ENCODE measurements at places on chromosomes 7 and 10.
A peak's percentile ranks its signal among the peaks of the same experiment; 100 is the strongest.

DNA sequence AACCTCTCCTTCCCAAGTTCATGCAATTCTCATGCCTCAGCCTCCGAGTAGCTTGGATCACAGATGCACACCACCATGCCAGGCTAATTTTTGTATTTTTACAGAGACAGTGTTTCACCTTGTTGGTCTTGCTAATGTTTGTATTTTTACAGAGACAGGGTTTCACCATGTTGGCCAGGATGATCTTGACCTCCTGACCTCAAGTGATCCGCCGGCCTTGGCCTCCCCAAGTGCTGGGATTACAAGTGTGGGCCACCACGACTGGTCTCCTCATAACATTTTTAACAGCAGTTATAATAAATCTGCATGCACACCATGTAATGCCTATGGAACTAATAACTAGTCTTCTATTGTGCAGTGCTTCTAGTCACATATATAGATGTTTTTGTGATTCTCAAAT is 123.8 kb upstream of the VKORC1L1 start:
- DNase-seq = no peak

GRCh38 chr10:106320078-106320477 is 844.4 kb downstream of the SORCS1 start:
- DNase-seq = no peak

- no peak for DNase-seq
Measured at GRCh38 chr10:132652936-132653590, 115.5 kb downstream of the INPP5A start.

- no peak for DNase-seq
Measured at GRCh38 chr10:59096631-59097030, 79.8 kb upstream of the PHYHIPL start.

DNA sequence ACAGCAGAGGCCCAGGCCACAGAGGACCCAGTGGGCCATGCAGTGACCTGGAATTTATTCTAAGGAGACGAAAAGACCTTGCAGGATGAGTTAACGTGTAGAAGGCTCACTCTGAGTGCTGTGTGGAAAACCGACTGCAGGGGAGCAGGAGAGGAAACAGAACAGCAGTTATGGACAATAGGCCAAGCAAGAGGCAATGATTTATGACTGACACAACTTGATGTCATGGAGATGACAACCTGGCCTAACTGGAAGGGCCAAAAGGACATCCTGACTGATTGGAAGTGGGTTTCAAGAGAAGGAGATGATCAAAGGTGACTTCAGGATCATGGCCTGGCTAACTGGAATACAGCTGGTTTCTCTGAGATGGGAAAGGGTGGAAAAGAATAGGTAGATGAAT is 70.2 kb upstream of the RAPGEF5 start:
- no peak for DNase-seq

- DNase-seq = no peak
Measured at GRCh38 chr10:92822060-92822634, 26.2 kb upstream of the EXOC6 start.

- DNase-seq = no peak
Measured at GRCh38 chr10:94316560-94316959, 46.2 kb downstream of the NOC3L start.

GRCh38 chr10:79310200-79310865 is 36.9 kb upstream of the PPIF start:
- no peak for DNase-seq

DNA sequence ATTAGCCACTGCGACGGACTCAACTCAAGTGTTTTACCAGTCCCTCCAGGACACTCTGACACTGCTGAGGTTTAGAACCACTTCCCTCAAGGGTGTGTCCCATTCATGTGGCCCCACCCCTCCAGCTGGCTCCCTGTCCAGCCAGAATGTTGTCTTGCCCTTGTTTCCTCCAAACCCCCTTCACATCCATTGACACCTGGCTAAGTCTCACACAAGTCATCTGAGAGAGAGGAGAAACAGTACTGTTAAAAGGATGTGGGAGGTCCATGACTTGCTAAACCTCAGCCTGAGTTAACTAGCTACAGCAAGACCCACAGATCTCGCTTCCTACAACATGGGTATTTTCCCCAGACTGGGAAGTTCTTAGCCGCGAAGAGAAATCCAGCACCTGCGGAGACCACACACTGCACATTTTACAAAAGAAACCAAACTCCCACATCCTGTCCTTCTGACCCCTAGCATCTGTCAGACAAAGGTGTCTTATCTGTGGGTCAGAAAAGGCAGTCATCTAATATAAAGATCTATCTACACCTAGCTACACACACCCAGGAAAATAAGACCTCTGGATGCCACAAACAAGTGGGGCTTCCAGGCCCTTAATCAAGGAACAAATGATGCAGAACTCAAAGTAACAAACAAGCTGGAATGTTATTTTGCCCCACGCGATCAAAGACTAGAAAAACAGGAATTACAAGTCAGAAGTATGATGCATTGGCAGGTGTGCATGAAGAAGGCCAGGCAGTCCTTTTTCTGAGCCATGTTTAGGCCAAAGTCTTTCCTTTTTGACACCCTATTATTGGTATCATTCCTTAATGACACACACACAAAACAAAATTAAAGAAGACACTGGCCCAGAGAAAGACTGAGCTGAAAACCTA is 13.9 kb downstream of the OSBPL3 start:
- peak; percentile 13 for DNase-seq

DNA sequence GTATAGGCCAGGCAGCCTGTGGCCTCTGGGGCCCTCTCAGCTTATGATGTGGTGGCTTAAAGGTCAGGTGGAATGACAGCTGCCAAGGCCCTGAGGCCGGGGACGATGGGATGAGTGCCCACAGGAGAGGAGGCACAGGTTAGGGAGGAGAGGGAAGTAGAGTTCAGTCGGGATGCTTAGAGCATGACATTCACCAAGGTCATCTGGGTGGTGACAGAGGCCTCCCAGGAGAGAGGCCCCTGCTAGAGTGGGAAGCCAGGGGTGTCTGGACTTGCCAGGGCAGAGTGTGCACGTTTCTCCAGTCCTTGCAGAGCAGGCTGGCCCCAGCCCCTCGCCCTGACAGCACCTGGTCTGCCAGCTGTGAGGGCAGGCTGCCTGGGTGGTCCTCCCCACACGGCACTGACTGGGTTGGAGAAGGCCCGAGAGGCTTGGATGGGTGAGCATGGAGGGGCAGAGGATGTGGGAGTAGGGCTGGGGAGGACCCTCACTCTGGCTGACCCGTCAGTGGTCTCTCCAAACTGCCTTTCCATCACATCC is 1.5 kb downstream of the CALHM1 start:
- DNase-seq = no peak

DNA sequence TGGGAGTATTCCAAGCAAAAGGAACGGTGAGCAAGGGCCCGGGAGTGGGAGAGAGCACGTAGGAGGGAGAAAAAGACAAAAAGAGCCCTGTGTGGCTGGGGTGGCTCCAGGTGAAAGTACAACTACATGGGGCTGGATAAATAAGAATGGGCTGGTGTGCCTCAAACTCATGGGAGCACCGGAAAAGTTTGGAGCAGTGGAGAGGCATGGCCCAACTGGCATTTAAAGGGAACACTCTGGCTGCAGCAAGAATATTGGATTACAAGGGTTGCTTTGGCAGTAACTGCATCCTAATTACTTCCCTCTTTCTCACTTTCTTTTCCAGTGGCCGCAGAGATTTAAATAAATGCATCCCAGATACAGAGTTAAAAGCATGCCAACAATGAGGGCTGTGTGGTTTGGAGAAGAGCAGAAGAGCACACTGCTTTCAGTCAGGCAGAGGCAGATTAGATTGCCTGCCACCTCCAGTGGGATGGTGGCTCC is 39.1 kb upstream of the HERPUD2 start:
- DNase-seq = no peak

DNA sequence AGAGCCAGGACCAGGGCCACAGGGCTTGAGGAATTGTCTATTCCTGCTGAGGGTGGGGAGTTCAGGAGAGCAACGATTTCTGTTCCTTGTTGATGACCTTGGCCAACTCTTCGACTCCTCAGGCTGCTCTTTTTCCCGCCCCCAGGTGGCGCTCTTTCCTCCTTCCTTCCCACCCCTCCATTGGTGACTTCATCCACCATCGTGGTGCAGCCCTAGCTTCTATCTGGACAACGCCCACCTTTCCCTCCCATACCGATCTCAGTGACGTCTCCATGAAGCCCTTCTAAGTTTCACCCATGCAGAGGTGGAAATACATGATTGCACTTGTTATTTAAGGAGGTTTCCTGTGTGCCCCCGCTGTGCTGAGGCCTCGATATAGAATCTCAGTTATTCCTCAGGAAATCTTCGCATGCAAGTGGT is 22.1 kb upstream of the CARD11 start:
- peak; percentile 42 for DNase-seq

- DNase-seq = no peak
Measured at GRCh38 chr7:48088559-48089045, 463 bp upstream of the UPP1 start.

- no peak for DNase-seq
Measured at GRCh38 chr10:36018996-36019395, 376.9 kb upstream of the FZD8 start.

- DNase-seq = no peak
Measured at GRCh38 chr10:125343118-125343925, 183.0 kb upstream of the CTBP2 start.

GRCh38 chr7:28954471-28954870 is 3.7 kb downstream of the TRIL start:
- no peak for DNase-seq

GRCh38 chr7:70135656-70136055 is 537.4 kb downstream of the AUTS2 start:
- no peak for DNase-seq

DNA sequence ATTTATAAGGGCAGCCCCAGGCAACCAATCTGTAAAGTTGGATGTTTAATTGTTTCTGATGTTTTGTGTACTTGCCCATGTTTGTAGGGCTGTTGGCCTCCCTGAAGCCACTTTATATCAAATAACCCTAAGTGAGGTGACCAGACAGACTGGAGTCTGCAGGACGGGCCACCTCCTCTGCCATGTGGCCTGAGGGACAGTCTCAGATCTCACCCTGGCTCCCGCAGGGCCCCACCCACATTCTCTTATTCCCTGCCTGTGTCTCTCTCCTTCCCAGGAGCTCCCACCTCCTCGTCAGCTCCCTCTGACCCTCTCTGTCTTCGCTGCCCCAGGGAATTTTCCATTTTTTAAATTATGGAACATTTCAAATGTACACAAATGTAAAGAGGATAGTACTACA is 9.5 kb upstream of the C10orf71 start:
- no peak for DNase-seq

GRCh38 chr10:27601503-27601902 is 97.4 kb downstream of the RAB18 start:
- DNase-seq = no peak

DNA sequence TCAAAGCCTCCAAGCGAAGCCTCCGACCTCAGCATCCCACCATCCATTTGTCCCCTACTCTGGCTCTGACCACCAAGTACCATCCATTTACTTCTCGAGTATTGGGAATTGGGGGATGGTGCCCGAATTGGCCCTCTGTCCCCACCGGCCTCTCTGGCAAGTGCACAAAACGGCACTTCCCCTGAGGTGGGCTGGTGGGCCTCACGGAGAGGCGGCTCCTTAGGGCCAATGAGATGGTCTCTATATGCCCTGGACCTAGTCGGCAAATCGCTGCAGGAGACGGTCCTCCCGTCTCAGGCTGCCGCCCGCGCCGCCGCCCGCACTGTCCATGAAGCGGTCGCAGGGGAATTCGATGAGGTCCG is 2.8 kb downstream of the TRIL start:
- DNase-seq = no peak

- DNase-seq = no peak
Measured at GRCh38 chr10:29658984-29659965, 24.5 kb upstream of the SVIL start.

- DNase-seq = no peak
Measured at GRCh38 chr7:44294325-44295069, 30.9 kb downstream of the CAMK2B start.

- DNase-seq = no peak
Measured at GRCh38 chr7:77288676-77289320, 89.2 kb upstream of the FGL2 start.

GRCh38 chr10:609868-610545 is 79.5 kb downstream of the DIP2C start:
- no peak for DNase-seq

DNA sequence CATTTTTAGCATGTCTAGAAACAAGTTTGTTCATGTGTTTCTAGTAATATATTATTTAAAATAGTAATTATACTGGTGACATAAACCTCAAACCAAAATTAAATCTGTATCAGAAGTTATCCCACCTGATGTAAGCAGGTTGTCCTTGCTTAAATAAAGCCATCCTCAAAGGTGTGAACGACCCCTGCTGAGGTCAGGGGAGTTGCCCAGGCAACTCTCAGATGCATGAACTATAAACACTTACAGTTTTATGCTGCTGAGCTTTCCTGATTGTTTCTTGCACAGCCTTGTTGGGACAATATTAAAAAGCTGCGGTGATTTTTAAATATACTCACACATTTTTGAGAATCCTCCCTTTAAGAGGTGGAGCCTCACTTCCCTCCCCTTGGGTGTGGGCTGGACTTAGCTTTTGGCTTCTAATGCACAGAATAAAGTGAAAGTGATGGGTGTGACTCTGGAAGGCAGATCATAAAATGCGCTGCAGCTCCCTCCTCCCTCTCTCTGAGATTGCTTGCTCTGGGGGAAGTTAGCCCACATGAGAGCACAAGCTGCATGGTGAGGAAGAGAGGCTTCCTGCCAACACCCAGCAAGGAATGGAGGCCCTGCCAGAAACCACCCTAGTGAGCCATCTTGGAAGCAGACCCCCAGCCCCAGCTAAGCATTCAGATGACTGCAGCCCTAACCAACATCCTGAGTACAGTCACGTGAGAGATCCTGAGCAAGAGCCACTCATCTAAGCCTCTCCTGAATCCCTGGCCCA is 152.7 kb downstream of the SKIDA1 start:
- no peak for DNase-seq

DNA sequence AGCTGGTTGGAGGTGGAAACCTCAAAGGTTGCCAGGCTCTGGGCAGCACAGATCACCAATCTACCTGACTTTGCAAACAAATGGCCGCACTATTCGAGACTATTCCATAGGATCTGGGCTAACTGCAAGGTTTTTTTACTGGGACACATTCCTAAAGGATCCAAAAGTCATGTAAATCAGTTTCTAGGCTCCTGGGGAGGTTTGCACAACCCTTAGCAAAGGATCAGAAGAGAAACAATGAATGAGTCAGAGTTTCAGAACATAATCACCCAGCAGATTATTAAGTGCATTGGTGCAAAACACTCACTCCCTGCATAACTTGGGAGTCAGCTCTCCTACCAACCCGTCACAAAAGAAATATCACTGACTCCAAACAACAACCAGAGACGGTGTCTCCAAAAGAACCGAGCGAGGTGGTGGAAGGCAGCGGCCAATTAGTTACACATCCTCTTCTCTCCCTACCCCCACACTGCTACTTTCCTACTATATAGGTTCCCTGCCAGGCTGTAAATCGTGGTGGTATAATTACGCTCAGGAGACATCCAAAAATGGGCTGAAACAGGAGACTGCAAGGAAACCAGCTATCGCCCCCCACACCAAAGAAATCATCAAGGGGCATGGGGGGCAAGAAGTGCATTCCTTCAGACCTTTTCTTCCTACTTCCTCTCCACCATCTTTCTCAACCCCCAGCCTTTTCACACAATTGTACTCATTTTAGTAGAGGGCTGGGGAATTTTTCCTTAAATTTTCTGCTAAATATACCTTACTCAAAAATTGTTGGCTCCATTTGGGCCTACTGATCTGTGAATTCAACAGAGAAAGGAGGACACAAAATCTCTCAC is 3.2 kb downstream of the UBE2H start:
- no peak for DNase-seq

Measured in activated CD8-positive, alpha-beta memory T cell treated with anti-CD3 and anti-CD28 coated beads for 48 hours (primary cell).